Mesothelial cell of epicardium (in vitro differentiated cells): ENCODE measurements at places on chromosomes 7 and 10. TPM values are rescaled to one million over a fixed set of nuclear protein-coding genes. Genes with fewer than 3 reads are reported as not detected.

GRCh38 chr7:129828989-129829736 is 123.6 kb downstream of the UBE2H start:
- H3K4me3 ChIP-seq = no peak overlapping the region
- H3K4me1 ChIP-seq = peaks cover 47% of the 10 kb centered on the region
- H3K36me3 ChIP-seq = peaks cover 5% of the 10 kb centered on the region
- no peak for DNase-seq
- no peaks in the 10 kb centered on the region for H3K27me3 ChIP-seq

DNA sequence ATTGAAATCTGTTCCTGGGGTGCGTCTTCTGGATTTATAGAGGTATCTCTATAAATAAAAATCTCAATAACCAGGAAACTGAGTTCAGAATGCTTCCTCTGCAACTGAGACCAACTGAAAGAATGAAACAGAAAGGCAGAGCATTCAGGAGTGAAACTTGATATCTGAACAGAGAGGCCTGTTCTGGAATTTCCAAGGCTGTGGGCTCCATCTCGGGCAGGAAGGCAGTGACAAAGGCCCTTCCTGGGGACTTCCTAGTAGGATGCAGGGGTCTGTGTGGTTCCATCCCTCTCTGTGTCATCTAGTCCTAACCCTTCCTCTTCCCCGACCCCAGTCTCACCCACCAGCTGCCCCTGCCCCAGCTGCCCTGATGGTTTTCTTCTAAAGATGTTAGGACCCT is 52.0 kb downstream of the JCAD start:
- peaks cover 29% of the 10 kb centered on the region for H3K4me1 ChIP-seq
- DNase-seq = no peak
- no peak overlapping the region for H3K27ac ChIP-seq
- H3K4me3 ChIP-seq = no peak overlapping the region
- H3K36me3 ChIP-seq = no peaks in the 10 kb centered on the region
- H3K27me3 ChIP-seq = no peaks in the 10 kb centered on the region

DNA sequence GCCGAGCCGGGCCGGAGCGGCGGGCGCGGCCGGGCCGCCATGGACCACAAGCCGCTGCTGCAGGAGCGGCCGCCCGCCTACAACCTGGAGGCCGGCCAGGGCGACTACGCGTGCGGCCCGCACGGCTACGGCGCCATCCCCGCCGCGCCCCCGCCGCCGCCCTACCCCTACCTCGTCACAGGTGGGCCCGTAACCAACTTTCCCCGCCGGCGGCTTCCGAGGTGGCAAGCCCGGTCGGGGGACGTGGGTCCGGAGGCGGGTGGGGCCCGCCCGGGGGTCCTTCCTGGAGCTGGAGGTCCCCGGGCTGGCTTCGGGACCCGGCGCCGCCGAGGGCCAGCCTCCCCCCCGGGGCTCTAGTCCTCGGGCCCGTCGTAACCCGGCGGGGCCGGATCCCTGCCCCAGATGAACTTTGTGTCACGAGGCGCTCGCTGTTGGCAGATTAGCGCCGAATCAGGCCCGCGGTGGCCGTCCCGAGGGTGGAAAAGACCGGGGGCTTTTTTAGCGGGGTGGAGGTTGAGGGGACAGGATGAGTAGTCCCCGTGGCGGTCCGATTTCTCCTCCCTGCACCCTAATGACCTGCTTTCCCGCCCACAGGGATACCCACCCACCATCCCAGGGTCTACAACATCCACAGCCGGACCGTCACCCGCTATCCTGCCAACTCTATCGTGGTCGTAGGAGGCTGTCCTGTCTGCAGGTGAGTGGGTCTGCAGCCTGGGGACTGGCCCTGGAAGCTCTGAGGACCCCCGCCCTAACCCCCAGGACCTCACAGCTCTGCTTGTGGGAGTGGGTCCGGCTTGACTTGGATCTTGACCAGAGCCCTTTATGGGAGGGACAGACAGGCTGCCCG is 496 bp downstream of the BRI3 start:
- peaks cover 3% of the 10 kb centered on the region for H3K36me3 ChIP-seq
- peak overlapping the region; percentile 93 for H3K27ac ChIP-seq
- DNase-seq = no peak
- H3K4me3 ChIP-seq = peak overlapping the region; percentile 91

DNA sequence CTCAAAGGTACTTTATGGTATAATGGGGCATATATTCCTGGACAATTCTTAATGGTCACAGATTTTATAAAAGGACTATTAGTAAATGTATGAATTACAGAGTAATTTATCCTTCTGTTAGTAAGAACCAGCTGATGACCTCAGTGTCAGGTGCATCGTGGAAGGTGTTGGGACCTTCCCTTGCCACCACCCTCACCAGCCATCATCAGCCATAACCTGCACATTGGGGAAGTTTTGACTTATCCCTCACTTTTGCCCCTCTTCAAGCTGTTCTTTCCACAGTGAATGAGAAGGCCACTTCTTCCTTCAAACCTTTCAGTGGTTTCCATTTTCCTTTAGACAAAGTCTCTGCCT is 52.2 kb downstream of the FIGNL1 start:
- no peak for DNase-seq
- no peak overlapping the region for H3K4me3 ChIP-seq

GRCh38 chr7:54615537-54615936 is 73.4 kb downstream of the VSTM2A start:
- no peak overlapping the region for H3K27ac ChIP-seq
- no peak overlapping the region for H3K4me3 ChIP-seq
- no peaks in the 10 kb centered on the region for H3K36me3 ChIP-seq
- no peaks in the 10 kb centered on the region for H3K27me3 ChIP-seq
- no peak for DNase-seq

The CPED1 gene
- total RNA-seq = 23.9 to 26.4 TPM (median 25.6 TPM) in 3 replicates

DNA sequence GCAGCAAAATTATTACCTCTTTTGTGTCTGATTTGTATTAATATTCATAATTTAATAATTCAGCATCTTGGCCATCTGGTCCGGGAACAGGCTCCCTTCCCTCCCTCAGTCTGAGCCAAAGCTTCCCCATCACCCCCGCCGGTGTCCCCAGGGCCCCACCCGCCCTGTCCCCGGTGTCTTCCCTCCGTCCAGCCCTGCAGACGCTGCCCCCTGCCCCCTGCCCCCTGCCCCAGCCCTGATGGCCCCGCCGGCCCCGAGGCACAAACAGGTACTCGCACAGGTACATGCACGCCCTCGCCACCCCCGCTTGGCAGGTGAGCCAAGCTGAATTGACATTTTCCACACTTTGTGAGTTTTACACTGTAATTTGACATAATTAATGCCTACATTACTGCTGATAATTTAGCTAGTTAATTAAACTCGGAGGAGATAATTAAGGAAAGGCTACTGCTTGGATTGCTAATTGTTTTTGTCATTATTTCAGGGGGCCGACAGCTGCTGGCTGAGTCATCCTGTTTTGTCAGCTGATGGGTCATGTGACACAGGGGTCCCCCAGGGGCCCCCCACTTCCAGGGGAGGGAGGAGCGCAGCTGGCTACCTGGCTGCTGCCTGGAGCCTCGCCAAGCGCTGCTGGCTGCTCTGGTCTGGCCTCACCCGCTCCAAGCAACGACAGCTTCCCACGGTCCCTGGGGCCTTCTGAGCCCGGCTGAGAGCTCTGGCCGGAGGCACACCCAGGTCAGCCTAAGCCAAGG is 36.6 kb downstream of the MICALL2 start:
- peak overlapping the region; percentile 38 for H3K4me3 ChIP-seq
- H3K4me1 ChIP-seq = peaks cover 10% of the 10 kb centered on the region
- H3K36me3 ChIP-seq = no peaks in the 10 kb centered on the region
- H3K27ac ChIP-seq = peak overlapping the region; percentile 25
- H3K27me3 ChIP-seq = peaks cover 44% of the 10 kb centered on the region
- no peak for DNase-seq

GRCh38 chr7:51376420-51377092 is 59.9 kb upstream of the COBL start:
- no peak for DNase-seq
- H3K4me1 ChIP-seq = peaks cover 8% of the 10 kb centered on the region
- peak overlapping the region; percentile 69 for H3K27ac ChIP-seq
- H3K4me3 ChIP-seq = no peak overlapping the region
- H3K36me3 ChIP-seq = no peaks in the 10 kb centered on the region

The ANKIB1 gene
- 63.9 to 66.9 TPM (median 66.6 TPM) in 3 replicates for total RNA-seq

The AGMO gene
- 0.95 to 1.1 TPM (median 1.0 TPM) in 3 replicates for total RNA-seq

- no peak overlapping the region for H3K27ac ChIP-seq
- DNase-seq = no peak
- no peak overlapping the region for H3K4me3 ChIP-seq
These were observed 27.6 kb downstream of the PFKFB3 start for GRCh38 chr10:6230315-6230714.

DNA sequence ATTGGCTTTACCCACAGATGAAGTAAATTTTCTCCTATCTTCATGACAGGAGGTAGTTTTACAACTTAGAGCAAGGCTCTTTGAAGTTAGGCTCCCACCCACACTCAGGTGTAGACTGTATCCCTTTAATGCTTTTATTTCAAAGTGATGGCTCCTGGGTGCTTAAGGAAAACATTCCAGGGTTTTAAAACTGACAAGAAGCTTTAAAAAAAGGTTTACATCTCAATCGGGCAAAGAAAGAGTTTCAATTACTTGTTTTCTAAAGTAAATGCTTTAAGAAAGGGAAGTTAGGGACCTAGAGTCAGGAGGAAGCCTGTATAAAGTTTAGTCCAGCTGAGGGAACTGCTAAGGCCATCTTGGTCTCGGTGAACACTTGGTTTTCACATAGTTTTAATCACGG is 1153.8 kb upstream of the C7orf33 start:
- H3K27me3 ChIP-seq = peaks cover 4% of the 10 kb centered on the region
- no peak overlapping the region for H3K27ac ChIP-seq
- no peaks in the 10 kb centered on the region for H3K36me3 ChIP-seq

DNA sequence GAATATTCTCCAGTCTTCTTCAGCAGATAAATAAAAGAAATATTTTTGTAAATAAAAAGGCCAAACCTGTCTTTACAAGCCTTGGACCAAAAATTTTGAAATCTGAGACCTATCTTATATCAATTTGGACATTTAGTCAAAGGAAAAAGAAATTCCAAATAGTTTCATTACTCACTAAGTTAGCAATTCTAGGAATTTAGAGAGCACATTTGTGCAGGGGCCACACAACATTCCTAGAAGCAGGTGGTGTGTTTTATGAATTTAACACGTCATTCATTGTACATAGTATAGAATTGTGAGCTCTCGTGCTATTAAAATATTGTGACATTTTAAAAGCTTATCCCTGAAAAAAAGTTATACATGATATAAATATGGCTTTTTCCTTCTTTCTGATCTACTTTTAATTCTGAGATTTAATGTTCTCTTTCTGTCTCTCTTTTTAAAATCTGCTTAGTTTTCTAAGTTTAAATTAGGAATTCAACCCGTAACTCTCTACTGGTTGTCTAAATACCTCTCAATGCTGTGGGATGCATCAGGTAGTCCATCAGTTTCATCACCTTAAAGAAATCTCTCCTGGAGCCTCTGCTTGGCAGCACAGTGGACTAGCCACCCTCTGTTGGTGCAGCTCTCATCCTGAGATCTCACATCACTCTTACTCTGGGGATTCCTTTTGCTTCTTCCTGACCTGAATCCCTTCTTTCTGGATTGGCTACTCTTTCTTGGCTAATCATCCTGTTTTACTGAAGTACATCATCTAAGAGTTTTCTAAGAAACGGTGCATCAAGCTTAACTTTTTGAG is 124.5 kb downstream of the SEMA3E start:
- no peaks in the 10 kb centered on the region for H3K27me3 ChIP-seq
- DNase-seq = no peak
- no peak overlapping the region for H3K4me3 ChIP-seq
- peak overlapping the region; percentile 80 for H3K27ac ChIP-seq
- H3K36me3 ChIP-seq = no peaks in the 10 kb centered on the region

DNA sequence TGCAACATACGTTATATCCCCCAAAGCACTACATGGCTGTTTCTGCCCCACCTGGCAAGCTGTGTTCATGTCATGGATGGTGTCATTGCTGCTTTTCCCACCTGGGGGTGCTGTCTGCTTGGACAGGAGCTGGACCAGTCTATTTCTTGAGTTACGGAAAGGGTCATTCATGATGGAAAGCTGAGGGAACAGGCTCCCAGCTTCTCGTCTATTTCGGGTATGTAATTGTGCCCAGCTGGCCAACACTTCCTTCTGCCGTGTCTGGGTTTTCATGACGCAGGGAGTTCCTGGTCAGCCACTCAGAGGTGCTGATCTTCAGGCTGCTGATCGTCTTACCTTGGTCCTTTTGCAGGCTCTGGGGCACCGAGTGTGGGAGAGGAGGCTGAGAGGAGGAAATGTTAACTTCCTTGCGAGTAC is 8.6 kb downstream of the BTBD16 start:
- H3K27me3 ChIP-seq = peaks cover 11% of the 10 kb centered on the region
- H3K36me3 ChIP-seq = no peaks in the 10 kb centered on the region
- H3K4me3 ChIP-seq = no peak overlapping the region
- H3K4me1 ChIP-seq = no peaks in the 10 kb centered on the region

The ICA1 gene
- 6.8 to 8.3 TPM (median 8.2 TPM) in 3 replicates for total RNA-seq

The NKX6-2 gene
- total RNA-seq = not detected in 3 replicates

GRCh38 chr7:138396251-138397070 is 63.6 kb upstream of the TRIM24 start:
- H3K36me3 ChIP-seq = peaks cover 1% of the 10 kb centered on the region
- no peak overlapping the region for H3K4me3 ChIP-seq
- H3K27me3 ChIP-seq = no peaks in the 10 kb centered on the region

The BMPR1A gene
- 96.1 to 106 TPM (median 100.0 TPM) in 3 replicates for total RNA-seq

GRCh38 chr7:108093341-108093740 is 36.8 kb downstream of the LAMB4 start:
- no peaks in the 10 kb centered on the region for H3K27me3 ChIP-seq
- DNase-seq = no peak
- H3K4me1 ChIP-seq = peaks cover 60% of the 10 kb centered on the region
- H3K4me3 ChIP-seq = no peak overlapping the region
- H3K36me3 ChIP-seq = peaks cover 2% of the 10 kb centered on the region
- H3K27ac ChIP-seq = peak overlapping the region; percentile 95

DNA sequence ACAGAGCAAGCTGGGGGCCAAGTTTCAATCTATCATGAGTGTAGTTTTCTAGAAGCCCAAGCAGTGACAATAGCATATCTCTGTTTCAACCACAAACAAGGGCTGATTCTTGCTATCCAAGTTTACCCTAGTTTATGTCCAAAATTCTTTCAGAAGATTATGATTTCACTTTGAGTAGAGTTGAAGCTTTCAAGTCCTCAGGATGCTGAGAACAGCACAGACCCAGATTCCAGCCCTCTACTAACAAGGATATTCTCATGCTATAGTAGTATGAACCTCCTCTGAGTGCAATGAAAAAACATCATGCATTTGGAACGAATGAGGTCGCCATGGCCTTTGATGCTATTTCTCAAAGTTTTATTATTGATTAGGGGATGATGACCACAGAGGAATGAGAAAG is 344.1 kb upstream of the NPVF start:
- no peak overlapping the region for H3K4me3 ChIP-seq
- H3K36me3 ChIP-seq = no peaks in the 10 kb centered on the region
- H3K27me3 ChIP-seq = peaks cover 2% of the 10 kb centered on the region
- no peak overlapping the region for H3K27ac ChIP-seq
- DNase-seq = no peak

The BICC1 gene
- total RNA-seq = 8.7 to 9.9 TPM (median 9.3 TPM) in 3 replicates

- peaks cover 14% of the 10 kb centered on the region for H3K27me3 ChIP-seq
- no peak for DNase-seq
- H3K4me1 ChIP-seq = peaks cover 23% of the 10 kb centered on the region
- H3K36me3 ChIP-seq = no peaks in the 10 kb centered on the region
- no peak overlapping the region for H3K4me3 ChIP-seq
These were observed 128.8 kb downstream of the PTPN20 start for GRCh38 chr10:47040041-47040491.
